ENCODE measurements at places on chromosomes 7 and 10. TPM values are rescaled to one million over a fixed set of nuclear protein-coding genes. Genes with fewer than 3 reads are reported as not detected.

DNA sequence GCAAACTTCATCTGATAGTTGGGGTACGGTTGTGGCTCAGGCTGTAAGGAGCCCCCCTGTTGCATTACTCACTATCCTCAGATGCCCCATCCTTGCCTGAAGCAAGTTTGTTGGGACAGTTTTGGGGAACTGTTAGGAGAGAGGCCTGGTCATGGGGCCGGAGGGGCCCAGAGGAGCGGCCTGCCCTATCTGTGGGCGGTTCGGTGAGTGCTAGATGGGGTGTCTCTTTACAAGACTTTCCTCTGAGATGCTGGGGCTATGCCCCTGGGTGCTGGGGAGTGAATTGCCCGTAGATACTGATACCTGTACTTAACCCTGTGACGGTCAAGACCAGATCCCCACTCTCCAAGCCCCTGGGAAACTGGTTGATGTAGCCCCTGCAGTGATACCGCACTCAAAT is 12.4 kb downstream of the CUX1 start:
- DNase-seq = no peak

Gene CRPPA
- 1.2 TPM for total RNA-seq

DNA sequence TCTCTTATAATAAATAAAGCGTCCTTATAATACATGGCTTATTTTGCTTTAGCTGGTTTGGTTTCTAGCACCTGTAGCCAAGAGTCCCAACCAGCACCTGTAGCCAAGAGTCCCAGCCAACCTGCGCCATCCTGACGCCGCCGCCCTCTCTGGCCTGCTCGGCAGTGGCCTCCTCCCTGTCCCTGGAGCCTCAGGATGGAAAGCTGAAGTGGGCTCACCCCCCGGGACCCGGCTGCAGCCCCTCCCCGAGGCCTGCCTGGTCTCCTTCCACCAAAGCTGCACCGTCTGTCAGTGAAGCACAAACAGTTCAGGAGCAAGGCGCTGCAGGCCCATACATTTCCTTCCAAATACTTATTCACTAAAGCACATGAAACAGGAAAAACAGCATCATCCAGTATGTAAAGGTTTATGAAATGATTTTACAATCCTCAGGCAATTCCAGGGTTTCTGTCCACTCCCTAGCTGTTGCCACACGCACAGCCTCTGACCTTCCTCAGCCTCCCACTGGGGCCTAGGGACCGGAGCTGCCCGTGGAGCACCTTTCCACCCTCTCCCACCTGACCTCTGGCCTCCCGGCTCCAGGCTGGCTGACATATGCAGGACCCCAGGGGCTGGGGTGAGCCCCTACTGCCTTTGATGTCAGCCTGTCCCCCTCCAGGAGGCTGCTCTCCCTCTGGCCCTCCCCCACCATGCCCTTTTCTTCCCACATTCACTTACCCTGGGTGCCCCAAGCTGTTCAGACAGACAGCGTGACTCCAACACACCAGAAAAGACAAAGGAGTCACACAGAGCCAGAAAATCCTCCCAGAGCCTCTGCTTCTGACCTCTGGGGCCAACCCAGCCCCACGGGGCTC is 149.6 kb upstream of the PPP2R2D start:
- no peak for DNase-seq

- no peak for DNase-seq
Observed at GRCh38 chr10:103676851-103677417, 178.4 kb downstream of the SH3PXD2A start.

- no peak for DNase-seq
Observed at GRCh38 chr7:106283831-106284713, 711 bp downstream of the NAMPT start.

GRCh38 chr10:13794992-13795612 is 208.3 kb downstream of the PRPF18 start:
- DNase-seq = no peak

Gene TEX47
- total RNA-seq = not detected

Gene PIK3AP1
- total RNA-seq = 5.9 TPM

- no peak for DNase-seq
Observed at GRCh38 chr10:90917968-90918318, 2.9 kb downstream of the ANKRD1 start.

DNA sequence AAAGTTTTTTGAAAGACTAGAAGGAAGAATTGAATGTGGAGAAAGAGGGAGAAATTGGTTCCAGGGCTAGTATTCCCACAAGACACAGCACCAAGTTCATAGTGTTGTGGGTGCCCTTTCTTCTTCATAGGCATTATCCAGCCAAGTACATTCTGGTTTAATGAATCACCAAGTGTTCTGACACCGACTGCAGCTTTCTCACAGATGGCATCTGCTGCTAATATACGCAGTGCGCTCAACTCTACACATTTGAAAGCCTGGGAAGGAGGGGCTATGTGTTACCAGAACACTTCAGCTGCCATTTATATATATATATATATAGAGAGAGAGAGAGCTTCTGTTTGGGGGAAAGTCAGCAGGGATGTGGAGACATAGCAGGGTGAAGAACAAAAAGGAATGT is 1168.4 kb downstream of the GATA3 start:
- no peak for DNase-seq

DNA sequence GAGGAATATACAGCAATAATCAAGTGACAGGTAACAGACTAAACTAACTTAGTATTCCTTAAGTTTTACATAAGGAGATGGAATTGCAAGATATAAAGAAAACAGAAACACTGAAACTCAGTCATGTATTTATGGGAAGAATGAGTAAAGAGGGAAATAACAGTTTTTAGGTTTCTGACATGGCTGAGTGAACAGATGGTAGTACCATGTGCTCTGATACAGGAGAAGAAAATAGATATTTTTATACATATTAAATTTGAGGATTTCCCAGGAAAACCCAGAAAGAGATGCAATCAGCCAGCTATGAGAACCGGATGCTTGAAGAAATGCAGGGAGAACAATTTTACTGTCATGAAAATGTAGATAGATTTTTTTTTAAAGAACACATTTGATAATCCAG is 669.5 kb upstream of the GRM3 start:
- no peak for DNase-seq

DNA sequence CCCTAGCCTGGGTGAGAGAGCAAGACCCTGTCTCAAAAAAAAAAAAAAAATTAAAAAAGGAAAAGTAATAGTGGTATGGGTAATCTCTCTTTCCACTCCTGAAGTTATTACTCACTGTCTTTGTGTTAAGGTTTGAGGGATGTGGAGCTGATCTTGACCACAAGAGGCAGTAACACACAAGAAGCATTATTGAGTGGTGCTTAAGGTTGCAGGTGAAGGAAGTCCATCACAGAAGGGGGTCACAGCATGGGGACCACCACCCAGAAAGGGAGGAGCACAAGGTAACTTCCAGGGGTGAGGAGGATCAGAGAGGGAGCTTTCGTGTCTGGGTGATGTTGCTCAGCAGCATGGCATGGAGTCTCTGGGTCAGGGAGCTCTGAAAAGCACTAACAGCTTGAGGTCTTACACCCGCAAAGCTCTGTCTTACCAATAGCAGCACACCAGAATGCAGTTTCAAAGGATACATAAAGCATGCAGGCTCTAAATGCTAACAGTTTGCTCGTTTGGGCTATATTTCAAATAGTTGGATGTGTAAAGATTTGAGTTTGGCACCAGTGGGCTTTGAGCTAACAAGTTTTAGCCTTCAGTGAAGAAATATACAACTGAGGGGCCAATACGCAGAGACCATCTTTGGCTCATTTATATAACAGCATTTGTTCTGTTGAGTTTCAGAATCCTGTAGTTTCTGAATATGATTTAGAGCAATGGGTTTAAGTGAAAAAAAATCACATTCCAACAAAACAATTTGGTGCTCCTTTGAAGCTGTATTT is 100.4 kb upstream of the DNAJC1 start:
- DNase-seq = no peak

GRCh38 chr7:129746857-129747529 is 135.5 kb downstream of the NRF1 start:
- no peak for DNase-seq

Gene ANKRD61
- total RNA-seq = not detected

DNA sequence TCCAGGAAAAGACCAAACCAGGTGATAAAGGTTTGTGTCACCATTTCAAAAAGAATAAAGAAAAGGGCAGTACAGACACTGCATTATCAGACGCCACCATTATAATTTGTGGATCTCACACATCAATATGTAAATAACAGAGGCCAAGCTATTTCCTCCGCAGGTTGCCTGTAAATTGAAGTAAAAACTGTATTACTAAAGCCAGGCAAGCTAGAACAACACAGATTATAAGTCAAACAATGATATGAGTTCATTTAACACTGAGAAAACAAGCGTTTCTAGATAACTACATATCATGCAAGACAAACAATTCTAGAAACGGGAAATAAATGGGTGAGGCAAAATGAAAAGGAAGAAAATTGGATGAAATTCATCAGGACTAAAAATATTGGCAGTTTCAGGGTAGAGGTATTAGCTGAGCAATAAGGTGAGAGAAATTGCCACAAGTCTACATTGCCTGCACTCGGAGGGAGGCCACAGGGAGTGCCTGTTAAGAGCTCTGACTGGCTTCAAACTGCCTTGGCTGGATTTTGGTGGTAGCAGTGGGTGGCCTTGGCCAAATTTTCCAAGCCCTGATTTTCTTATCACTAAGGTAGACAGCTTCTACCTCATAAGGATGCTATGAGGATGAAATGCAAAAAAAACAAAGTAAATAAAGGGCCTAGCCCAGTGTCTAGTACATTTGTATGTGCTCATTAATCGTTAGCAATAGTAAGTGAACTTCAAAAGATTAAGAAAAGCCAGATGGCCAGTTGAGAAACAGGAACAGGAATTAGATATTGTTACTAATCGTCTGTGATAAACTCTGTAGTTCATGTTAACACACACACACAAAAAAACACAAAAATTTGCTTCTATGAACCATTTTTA is 240.0 kb upstream of the NFE2L3 start:
- no peak for DNase-seq

Gene UCN3
- total RNA-seq = not detected

DNA sequence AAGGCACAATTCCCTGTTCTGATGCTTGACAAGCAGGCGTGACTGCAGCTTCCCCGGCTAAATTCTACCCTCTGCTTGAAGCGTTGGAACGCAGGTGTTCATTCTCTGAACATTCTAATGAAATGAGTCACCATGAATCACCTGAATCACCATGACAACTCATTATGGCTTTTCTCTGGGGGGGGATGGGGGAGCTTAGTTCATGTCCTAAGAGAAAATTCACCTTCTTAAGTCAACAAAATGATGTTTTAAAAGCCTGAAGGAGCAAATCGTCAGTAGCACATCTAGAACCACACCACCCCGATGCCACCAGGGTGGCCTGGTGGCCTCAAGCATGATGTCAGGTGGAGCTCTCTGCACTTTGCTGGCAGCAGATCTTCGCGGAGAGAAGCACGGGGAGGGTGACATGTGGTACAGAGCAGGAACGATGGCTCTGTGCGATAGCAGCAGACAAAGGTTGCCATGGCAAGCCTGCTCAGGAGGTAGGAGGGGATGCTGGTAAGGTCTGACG is 33.7 kb downstream of the DDC start:
- DNase-seq = no peak

DNA sequence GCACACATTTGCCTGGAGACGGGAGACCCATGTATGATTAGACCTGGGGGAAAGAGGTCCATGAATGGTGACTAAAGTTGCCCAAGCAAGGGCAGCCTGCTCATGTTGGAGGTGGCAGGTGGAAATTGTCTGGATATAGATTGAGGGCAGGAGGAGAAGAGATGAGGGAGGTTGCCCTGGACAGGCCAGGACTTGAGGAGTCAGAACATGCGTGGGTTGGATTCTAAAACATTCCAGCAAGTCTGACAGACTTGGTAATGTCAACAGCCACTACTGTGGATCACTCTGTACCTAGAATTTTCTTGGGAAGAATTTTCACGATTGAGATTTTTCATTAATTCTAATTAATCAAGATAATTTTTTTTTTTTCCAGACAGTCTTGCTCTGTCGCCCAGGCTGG is 19.1 kb upstream of the SVOPL start:
- no peak for DNase-seq

GRCh38 chr7:49294611-49295010 is 370.3 kb downstream of the CDC14C start:
- DNase-seq = no peak

GRCh38 chr7:11831736-11832495 is at the start of gene THSD7A:
TSS of gene THSD7A (minus strand) at chr7:11832198. CDS start at chr7:11831946, 252 bp downstream.
- no peak for DNase-seq

- DNase-seq = no peak
Observed at GRCh38 chr10:60114765-60115586, 208.6 kb upstream of the CCDC6 start.

DNA sequence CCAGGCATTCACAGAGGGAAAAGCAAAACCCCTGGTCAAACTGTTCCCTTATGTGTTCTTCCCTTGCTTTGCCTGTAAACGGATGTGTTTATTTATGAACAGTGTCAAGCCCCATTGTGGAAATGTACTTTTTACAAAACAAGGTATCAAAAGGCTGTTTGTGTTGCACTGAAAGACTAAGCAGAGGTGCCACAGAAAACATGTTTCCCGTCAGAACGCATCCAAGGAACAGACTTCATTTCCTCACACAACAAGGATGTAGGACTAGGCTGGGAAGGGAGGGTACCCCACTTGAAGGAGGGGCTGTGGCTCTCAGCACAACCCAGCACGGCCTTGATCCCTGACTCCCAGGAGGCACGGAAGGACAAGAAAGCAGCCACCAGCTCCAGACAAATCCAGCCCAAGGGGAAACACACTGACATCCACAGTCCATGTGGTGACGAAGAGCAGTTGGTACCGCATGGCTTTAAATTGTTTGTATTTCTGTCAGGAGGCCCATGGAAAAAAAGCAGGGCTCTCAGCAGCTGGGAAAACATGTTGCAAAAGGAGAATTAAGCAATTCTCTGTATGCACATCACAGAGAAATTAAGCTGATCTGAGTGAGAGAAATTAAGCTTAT is 85.6 kb downstream of the RNF216 start:
- no peak for DNase-seq

DNA sequence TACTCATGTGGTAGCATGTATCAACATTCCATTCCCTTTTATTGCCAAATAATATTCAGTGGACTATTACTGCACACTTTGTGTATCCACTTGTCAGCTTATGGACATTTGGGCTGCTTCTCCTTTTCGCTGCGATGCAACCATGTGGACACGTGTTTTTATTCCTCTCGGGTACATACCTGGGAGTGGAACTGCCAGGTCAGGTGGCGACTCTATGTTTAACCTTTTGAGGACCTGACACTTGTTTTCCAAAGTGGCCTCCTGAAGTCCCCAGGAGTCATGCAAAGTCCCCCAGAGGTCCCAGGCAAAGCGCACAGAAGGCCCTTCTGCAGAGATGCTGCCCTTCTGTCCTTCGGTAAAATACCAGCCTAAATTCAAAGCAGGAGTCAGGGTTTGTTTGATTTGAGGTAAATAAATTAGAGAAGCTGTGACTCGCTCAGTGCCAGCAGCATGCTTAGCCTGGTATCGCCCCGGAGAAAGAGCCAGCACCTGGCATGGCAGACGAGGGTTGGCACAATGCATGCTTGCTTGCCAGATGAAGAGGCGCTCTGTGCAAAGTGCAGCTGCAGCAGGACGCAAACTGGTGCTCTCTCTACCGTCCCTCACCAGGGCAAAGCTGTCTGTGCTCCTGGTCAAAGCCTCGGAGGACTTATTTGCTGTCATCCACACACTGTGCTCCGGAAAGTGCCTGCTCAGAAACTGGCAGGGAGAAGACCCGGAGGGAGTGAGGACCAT is 37.8 kb downstream of the HIPK2 start:
- no peak for DNase-seq

Measured in vagina (tissue), 2 donors.